ENCODE measurements at places on chromosomes 5 and 9.

DNA sequence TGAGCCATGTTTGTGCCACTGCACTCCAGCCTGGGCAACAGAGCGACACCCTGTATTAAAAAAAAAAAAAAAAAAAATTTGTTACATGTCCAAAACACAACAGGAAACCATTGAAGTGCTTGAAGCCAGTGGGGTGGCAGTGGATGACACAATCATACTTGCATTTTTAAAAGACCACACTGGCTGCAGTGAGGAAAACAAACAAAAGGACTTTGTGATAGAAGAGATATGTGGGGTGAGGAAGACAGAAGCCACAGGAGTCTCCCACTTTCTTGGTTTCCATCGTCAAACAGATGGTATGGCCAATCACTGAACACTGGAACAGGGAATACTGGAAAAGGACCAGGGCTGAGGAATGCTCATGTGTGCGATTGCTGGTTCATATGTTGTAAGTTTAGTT lies 20.9 kb upstream of the COMMD10 start:
- no peak for DNase-seq

DNA sequence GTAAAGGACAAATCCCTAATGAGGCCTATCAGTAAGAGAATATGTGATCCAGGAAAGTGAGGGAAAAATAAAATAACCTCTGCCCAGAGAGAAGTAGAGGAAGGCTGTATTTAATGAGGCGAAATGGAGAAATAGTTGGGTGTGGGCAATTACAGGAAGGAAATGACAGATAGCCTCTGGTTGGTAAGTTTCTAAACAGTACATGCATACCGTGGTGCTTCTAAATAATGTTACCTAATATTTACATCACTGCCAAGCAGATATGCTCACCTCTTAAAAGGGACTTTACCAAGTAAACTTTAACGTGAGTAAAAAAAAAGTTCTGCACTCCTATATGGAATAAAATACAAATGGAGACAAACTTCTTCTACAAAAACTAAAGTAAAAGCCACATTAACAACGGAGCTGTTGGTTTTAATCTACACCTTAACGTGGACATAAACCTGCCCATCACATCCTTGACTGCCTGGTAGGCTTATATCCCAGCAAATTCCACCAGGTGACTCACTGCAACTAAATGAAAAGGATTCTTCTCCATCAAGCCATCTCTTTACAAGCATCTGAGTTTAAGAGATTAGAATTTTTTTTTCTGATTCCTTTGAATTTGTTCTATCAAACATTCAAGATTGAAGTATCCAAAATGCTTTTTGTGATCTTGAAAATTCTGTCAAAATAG lies 12.4 kb downstream of the NFIL3 start:
- no peak for DNase-seq

DNA sequence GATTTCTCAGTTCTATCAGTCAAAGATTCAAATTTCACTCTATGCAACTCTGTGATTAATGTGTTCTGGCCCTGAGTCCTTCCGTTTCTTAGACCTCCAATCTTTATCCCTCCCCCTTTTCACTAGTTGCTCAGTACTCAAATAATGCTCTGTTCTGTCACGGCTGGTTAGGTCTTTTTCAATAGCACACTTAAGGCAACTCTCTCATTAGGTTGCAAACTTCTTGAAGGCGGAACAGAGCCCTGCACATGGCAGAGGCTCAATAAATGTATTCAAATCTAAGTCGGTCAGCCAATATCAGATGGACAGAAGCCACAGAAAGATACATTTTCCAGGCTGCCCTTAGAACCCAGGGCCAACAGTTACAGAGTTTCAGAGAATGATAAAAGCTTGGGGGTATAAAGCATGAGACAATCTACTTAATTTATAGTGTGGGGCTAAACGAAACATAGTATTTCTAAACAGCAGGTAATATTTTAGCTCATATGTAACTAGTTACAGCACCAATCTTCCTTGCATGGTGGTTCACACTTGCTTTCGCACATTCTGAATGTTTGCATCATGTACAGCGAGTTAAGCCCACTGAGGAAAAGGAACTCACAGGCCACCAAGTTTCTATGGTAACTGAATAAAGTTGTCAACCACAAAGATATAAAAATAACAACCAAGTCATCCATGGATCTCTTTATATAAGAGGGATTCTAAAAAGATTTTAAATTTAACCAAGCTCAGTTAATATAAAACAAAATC lies 67.1 kb upstream of the GOLPH3 start:
- DNase-seq: no peak

- DNase-seq: peak; percentile 44
Observed at GRCh38 chr5:157540707-157541446, 34.7 kb downstream of the ADAM19 start.

DNA sequence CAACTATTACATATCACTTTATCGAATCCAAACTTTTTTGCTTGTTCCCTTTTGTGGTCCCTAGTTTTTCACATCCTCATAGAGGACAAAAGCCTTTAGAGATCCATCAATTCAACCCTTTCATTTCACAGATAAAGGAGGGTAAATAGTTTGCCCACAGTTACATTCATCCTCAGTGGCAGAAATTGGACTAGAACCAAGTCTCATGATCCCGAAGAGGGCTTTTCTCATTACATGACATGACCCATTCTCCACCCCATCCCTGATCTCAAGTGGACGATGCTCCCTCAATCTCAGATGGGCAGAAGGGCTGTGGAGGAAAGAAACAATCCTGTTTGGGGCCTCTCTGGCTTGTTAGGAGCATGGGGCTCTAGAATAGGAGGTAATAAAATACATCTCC lies 23.1 kb downstream of the TICAM2 start:
- DNase-seq: no peak

DNA sequence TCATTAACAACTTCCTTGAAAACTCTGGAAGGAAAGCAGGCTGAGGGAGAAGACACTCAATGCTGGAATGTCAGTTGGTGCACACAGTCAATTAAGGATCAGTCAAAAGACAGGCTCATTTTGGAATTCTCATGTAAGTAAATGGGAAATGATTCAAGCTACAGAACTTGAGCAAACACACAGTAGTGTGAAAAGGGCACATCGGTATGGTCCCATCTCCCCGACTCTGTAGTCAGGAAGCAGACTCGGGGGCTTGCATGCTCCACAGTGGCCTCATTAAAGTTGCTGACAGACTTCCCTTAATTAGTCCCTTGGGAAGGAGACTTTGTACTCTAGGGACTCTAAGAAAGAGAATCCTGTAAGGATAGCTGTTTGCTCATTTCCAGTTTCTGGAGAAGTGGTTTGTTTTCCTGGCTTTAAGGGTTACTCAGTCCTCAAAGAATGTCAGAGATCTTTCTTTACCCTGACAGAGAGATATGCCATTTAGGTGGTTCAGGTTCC lies 339.2 kb downstream of the ADAMTS6 start:
- no peak for DNase-seq

- no peak for DNase-seq
Observed at GRCh38 chr5:38601863-38602298, 45.4 kb upstream of the LIFR start.

- no peak for DNase-seq
Observed at GRCh38 chr5:50863534-50864170, 197.2 kb downstream of the PARP8 start.

- no peak for DNase-seq
Observed at GRCh38 chr9:107378006-107378405, 94.9 kb downstream of the RAD23B start.

DNA sequence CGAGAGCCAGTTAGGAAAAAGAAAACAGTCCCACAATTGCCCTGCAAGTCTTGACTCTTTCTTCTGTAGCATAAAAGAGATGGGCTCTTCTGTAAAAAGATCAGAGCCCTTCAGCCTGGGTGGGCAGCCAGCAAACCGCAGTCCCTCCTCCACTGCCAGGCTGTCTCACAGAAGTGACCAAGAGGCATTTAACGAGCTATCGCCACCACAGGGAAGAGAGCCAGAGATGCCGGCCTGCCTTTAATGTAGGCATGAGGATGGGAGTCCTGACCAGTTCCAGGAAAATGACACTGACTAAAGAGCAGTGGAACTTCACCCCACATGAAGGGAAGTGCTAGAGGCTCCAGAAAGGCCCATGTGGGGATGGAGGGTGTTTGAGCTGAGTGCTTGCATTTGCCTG lies 264.6 kb downstream of the NDUFS4 start:
- no peak for DNase-seq

- no peak for DNase-seq
Observed at GRCh38 chr9:125479846-125480615, 218.4 kb downstream of the GAPVD1 start.

DNA sequence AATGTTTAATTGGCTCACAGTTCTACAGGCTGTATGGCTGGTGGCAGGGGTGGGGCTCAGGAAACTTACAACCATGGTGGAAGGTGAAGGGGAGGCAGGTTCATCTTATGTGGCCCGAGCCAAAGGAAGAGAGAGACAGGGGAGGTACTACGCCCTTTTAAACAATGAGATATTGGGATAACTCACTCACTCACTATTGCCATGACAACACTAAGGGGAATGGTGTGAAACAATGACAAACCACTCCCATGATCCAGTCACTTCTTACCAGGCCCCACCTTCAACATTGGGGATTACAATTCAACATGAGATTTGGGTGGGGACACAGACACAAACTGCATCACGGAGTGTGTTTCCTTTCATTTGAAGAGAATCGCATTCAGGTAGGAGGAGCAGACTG lies 220.9 kb downstream of the GADD45G start:
- no peak for DNase-seq

DNA sequence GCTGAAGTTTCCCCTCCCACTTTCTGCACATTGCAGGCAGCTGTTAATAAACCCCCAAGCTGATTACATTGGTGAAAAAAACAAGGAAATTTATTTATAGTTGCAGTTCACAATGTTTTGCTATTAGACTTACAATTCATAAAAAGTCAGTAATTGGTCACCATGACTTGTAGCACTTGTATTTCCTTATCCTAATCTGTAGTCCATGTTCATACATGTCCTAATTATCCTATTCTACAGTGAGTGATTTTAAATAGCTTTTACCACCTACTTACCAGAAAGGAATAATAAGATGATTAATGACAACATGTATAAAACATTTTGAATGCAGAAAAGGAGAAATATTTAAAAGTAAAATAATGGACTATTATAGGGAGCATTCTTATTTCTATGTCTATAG lies 760.0 kb upstream of the RIOK2 start:
- DNase-seq: no peak

DNA sequence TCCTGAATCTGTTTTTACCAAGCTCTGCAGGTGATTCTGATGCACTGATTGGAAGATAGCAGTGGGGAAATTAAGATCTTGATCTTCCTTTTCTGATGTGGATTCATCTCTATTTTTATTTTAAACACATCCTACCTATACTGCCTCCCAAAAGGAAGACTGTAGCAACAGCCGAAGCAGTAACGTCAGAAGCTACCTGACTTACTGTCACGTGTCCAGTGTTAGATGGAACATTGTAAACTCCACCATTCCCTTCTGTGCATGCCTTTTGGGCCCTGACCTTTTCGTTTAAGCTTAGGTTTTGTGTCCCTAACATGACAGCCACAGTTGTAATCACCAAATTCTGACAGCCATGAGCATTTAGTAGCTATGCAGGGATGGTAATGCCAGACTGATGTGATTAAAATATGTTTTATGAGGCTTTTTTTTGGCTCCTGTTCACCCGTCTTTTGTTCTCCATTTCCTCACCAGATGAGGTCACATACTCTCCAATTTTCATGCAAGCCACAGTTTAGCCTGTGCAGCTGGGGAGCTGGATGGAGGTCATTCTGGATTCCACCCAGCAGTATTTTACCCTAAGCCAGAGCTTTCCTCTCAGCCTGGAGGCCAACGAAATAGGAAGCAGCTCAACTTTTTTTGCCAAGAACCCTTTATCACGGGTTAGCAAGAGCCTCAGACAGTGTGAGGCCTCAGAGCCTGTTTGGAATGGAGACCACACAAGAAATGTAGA lies 15.6 kb upstream of the FOXD1 start:
- no peak for DNase-seq

- DNase-seq: no peak
Observed at GRCh38 chr5:133480866-133481265, 131.5 kb downstream of the FSTL4 start.

- DNase-seq: no peak
Observed at GRCh38 chr5:80957031-80957761, 3.0 kb upstream of the RASGRF2 start.

GRCh38 chr5:145450286-145450885 lies 384.8 kb downstream of the PRELID2 start:
- no peak for DNase-seq

DNA sequence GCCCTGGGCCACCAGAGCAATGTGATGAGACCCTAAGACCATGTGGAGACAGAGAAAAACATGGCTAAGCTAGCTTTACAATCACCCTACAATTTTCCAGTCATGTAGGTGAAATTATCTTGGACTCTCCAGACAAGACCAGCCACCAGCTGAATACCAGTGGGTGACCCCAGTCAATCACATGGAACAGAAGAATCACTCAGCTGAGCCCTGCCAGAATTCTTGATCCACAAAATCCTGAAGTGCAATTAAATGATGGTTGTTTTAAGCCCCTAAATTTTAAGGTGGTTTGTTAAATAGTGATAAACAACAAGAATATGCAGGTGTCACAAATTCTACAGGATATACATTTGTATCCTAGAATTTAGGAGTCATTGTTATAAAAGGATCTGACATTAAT lies 69.5 kb upstream of the SMIM15 start:
- DNase-seq: no peak

GRCh38 chr5:62030326-62030725 lies 275.7 kb upstream of the KIF2A start:
- no peak for DNase-seq

DNA sequence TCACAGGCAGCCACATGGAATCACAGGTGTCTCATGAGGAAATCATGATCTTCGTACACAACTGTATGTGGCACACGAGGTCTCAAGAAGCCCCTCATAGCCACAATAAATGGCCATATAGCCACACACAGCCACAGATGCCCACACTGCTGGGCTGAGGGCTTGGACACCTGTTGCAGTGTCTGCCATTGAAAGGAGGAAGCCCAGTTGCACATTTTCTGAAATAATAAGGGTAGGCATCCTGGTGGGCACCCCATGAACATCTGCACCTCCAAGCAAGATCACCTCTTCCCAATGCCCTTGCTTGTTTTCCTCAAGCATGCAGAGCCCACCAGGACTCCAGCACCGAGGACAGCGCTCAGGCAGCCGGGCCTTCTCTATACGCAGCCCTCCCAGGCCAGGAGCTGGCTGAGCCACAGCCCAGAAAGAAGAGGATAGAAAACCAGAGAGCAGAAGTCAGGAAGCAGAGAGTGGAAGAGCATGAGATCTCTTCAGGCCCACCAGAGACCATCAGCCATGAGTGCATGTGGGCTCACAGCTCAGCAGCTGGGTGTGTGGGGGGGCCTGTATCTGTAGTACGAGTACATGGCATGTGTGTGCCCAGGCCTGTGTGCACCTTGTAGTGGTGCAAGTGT lies 1.0 kb upstream of the ACSL6 start:
- DNase-seq: peak; percentile 33

DNA sequence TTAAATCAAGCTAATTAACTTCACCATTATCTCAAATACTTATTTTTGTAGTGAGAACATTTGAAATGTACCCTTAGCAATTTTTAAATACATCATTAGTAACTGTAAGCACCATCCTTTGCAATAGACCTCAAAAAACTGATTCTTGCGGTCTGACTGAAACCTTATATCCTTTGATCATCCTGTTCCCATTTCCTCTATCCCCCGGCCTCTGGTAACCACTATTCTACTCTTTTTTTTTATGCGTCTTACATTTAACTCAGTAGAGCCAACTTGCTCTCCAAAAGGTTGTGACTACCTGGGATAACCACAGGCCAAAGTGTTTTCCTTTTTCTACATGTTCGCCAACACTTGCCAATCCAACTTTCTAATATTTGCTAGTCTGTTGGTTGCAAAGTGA lies 106.1 kb downstream of the IRX1 start:
- DNase-seq: no peak

Data from stimulated activated CD4-positive, alpha-beta T cell treated with anti-CD3 and anti-CD28 coated beads, Interleukin-2, amount 100 ng/mL, for 24 hours (primary cell).